Stimulated activated CD8-positive, alpha-beta memory T cell treated with anti-CD3 and anti-CD28 coated beads, Interleukin-15, amount 100 ng/mL, for 4 hours (primary cell): ENCODE measurements at places on chromosomes 12 and 14.

GRCh38 chr14:94027566-94028449, 1.7 kb downstream of the OTUB2 start:
- DNase-seq: no peak

GRCh38 chr12:111155020-111155419, 213.9 kb downstream of the PHETA1 start:
- no peak for DNase-seq

- DNase-seq: no peak
These were observed 68.0 kb upstream of the SLCO1C1 start for GRCh38 chr12:20627001-20627588.

- no peak for DNase-seq
These were observed 6.9 kb upstream of the BMP4 start for GRCh38 chr14:53963320-53964227.

GRCh38 chr14:24138396-24139271, 2.6 kb downstream of the PSME1 start:
- DNase-seq: no peak

DNA sequence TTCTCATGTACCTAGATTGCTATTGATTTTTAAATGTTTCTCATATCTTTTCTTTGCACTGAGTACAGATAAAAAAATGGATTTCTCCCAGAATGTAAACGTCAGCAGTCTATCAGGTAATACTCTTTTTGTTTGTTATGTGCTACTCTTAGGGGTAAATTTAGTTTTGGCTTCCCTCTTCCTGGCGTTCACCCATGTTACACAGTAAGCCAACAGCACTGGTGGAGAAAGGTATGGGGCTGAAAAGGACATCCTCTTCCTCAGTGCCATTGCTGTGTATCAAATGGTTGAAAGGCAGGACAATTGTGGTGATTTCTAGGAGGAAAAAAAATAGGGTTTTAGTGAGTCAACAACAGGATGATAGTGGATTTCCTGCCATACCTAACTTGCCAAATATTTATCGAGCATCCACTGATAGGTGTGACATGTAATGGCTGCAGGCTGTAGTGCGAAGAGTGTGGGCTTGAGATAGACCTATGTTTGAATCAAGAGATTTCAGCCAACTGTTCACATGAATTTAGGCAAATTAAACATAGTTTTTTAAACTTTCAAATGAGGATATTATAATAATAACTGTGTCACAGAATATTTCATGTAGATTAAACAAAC, 7.5 kb downstream of the KLRF2 start:
- DNase-seq: no peak

DNA sequence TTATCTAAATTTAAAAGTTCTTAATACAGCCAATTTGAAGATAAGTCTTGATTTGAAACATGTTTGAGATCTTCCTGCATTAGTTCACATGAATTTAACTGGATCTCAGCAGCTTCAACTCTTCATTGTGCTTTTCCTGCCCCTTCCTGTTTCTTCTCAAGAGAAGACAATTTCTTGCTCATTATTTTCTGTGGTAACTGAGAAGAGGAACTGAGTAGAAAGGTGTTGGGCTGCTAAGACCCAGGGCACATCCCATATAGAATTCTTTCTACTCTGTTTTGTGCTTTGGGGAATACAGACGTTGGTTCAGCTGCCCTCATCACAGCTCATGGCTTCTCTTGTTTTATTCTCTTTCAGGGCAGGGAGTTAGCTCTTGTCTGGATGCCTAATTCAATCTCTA, 110.2 kb downstream of the SNAPC1 start:
- DNase-seq: no peak

DNA sequence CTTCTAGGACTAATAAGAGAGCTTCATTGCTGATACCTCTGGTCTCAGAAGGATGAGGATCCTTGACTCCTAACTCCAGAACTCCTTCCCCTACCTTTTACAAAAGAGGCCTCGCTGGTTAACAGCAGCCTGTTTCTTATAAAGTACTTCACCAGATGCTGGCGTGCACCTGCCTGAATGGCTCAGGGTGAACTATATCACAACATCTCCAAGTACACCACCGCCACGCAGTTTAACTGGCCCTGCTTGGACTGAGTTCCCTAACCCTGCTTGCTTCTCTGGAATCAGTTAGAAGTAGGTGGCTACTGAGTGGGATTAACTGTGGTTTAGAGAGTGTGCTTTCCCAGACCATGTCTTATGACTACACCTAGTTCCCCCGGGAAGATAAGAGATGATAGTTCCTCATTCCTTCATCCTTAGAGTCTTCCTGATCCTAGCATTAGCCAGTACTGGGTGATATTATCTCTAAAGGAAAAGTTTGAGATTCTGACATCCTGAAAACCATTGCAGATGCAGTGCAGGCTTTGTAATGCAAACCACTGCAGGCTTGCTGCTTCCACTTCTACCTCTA, 3.0 kb downstream of the FOXJ2 start:
- no peak for DNase-seq

- DNase-seq: no peak
These were observed 128.3 kb upstream of the STXBP6 start for GRCh38 chr14:25178255-25178654.

DNA sequence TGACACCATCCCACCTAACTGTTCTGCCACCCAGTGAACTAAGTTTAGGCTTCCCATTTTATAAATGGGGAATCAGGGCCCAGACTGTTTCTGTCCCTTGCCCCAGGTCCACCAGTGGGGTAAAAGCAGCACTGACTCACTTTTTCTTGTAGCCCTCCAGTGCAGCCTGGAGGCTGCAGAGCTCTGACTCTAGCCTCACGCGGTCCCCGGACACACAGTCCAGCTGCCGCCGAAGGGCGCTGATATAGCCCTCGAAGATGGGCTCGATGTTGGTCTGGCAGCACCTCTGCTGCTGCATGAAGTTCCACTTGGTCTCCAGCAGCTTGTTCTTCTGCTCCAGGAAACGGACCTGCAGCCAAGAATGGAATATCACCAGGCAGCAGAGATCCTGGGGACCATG, 2.6 kb downstream of the KRT82 start:
- DNase-seq: no peak

- no peak for DNase-seq
These were observed 24.3 kb downstream of the NCOR2 start for GRCh38 chr12:124543052-124543589.

DNA sequence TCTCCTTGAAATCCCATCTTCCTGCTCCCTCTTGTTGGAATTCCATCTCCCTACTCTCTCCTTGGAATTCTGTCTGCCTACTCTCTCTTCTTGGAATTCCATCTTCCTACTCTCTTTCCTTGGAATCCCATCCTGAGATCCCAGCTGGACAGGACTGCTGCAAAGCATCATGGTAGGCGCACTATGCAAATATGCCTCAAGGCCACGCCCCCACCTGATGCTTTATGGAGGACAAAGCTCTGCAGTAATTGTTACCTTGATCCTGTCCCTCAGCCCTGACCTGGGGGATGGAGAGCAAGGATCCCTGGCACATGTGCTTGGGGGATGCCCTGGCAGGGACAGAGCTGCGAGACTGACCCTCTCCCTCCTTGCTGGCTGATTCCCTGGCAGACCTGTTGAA, 185.6 kb downstream of the TBX5 start:
- DNase-seq: no peak

GRCh38 chr14:31297701-31298344, 90.2 kb upstream of the HECTD1 start:
- DNase-seq: no peak

GRCh38 chr12:38392554-38393144, 76.1 kb downstream of the ALG10B start:
- DNase-seq: no peak

GRCh38 chr14:88424573-88424972, 39.1 kb downstream of the SPATA7 start:
- DNase-seq: no peak

- DNase-seq: no peak
These were observed 232.4 kb downstream of the AEBP2 start for GRCh38 chr12:19671695-19672094.

GRCh38 chr12:55068416-55069010, 48.7 kb downstream of the NEUROD4 start:
- DNase-seq: no peak

DNA sequence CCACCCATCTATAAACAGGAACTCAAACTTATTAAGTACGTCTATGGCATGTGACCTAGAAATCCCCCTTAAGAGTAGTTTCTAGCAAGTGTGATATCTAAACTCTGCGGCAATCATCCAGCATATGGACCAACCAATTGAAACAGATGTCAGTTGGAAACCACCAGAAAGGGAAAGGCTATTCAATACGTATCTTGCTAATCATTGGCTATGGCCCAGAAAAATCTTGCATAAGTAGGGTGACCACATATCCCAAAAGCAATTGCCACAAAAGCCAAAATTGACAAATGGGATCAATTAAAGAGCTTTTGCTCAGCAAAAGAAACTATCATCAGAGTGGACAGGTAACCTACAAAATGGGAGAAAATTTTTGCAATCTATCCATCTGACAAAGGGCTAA, 24.2 kb downstream of the SYNJ2BP start:
- DNase-seq: no peak

DNA sequence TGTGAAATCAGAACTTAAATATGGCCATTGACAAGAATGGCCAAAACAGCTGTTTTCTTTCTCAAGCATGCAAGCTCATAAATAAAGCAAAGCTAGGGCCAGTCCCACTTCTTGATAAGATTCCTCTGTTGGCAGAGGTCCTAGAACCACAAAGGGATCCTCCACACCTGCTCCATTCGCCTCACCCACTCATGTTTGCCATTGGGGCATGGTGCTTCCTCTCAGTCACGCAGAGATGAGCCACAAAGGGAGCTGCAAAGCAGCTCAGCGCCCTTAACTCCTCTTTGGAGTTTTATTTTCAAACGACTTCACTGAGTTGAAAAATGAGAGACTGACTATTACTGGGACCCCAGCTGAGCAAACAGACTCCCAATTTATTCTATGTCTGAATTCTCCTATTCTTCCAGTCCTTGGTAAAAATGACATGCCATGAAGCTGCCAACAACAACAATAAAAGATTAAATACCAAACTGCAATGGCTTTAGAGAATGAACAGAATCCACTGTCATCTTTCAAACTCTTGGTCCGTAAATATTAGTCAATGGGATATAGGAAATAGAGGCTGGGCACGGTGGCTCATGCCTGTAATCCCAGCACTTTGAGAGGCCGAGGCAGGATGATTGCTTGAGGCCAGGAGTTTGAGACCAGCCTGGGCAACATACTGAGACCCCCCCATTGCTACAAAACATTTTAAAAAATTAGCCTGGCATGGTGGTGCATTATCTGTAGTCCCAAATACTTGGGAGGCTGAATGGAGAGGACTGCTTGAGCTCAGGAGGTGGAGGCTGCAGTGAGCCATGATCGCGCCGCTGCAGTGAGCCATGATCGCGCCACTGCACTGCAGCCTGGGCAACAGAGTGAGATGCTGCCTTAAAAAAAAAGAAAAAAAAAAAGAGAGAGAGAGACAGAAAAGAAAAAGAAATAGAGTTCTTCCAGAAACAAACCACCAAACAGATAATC, 16.4 kb downstream of the MANSC1 start:
- DNase-seq: no peak

GRCh38 chr14:96162741-96163140, 41.9 kb upstream of the BDKRB2 start:
- no peak for DNase-seq

GRCh38 chr14:55038708-55039107, 11.7 kb downstream of the SOCS4 start:
- no peak for DNase-seq

DNA sequence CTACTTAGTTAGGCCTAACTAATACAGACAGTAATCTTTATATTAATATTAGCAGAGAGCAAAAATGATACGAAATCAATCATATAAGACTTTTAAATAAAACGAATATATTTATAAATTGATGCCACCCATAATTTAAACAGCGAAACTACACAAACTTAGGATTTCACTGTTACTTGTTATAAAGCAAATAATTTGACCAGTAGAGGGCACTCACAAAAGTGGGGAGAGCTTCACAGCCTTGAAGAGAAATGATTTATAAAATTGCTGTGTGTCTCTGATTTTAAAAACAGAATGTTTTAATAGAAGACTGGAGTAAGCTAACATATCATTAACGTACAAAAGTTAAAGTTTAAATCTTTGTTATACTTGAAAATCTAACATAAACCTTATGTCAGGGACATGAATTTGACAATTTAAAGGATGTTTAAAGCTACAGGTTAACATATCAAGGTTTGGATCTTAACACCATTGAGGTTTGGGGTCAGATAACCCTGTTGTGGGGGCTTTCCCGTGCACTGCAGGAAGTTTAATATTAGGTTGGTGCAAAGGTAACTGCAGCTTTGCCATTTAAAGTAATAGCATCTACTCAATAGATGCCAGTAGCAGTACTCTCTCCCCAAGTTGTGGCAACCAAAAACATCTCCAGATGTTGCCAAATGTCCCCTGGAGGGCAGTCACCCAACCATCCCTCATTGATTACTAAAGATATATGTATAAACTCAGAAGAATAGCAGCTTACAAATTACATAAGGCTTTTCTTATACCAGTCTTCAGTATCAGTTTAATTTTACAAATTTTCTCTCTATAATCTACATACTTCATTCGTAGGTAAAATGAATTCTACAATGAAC, 9.3 kb downstream of the KRAS start:
- DNase-seq: no peak

DNA sequence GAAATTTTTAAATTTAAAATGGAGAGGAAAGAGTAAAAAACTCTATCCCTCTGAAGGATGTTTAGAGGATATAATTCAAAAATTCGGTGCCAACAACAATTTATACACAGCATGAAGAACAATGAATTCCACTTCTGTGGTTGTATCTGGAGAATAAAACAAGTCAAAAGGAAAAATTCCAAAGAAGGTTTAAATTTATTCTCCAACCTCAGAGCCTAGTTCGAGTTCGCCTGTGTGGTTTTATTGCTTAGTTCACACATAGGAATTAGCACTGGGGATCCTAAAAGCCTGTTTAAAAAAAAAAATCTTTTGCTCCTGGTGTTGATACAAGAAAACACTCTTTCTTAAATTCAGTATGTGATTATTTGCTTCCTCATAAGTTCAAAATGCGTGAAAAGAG, 79.2 kb downstream of the LLPH start:
- no peak for DNase-seq

DNA sequence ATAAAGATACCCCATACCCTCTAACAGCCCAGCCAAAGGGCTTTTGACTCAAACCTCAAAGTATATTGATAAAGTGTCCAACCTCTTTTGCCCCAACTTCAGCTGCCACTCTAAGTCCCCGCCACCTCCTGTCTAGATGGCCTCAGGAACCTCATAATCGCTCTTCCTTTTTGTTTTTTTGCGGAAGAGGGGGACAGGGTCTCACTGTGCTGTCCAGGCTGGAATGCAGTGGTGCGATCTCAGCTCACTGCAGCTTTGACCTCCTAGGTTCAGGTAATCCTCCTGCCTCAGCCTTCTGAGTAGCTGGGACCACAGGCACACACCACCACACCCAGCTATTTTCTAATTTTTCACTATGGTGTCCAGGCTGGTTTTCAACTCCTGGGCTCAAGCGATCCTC, 60.3 kb downstream of the STX2 start:
- DNase-seq: no peak

- no peak for DNase-seq
These were observed 27.6 kb downstream of the TC2N start for GRCh38 chr14:91839749-91840148.

GRCh38 chr14:44170101-44170500, 337.0 kb downstream of the FSCB start:
- DNase-seq: no peak

- DNase-seq: no peak
These were observed 6.8 kb downstream of the SIX6 start for GRCh38 chr14:60515511-60516289.
